ENCODE measurements at places on chromosomes 7 and 10.

DNA sequence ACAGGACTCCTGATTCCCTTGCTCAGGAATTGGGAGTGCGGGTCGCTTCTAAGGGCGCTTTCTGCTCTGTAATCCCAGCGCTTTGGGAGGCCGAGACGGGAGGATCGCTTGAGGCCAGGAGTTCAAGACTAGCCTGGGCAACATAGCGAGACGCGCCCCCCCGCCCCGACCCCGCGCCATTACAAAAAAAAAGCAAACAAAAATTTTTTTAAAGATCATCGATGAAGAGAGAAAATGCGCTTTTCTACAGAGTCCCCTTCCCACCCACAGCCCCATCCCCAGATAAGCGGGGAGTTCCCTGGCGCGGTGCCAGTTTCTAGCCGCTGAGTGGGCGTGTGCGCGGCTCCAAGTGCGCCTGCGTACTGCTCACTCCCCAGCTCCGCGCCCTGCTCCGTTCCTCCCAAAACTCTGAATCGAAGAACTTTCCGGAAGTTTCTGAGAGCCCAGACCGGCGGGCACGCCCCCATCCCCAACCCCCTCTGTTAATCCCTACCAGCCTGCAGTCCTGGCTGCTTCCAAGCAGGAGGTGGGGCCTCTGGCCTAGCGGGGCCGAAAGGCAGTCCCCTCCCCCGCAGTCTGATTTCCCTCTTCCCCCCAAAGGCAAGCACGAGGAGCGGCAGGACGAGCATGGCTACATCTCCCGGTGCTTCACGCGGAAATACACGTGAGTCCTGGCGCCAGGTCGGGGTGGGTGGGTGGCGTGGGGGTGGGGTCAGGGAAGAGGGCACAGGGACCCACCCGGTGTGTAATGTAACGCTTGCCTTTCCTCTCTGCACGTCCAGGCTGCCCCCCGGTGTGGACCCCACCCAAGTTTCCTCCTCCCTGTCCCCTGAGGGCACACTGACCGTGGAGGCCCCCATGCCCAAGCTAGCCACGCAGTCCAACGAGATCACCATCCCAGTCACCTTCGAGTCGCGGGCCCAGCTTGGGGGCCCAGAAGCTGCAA is 1.0 kb downstream of the HSPB1 start:
- peak overlapping the region; percentile 66 for H3K4me3 ChIP-seq
- H3K4me1 ChIP-seq = peaks cover 53% of the 10 kb centered on the region
- H3K27me3 ChIP-seq = no peaks in the 10 kb centered on the region

GRCh38 chr10:68397005-68397404 is 10.1 kb downstream of the RUFY2 start:
- no peak overlapping the region for H3K4me3 ChIP-seq
- no peak overlapping the region for H3K27ac ChIP-seq
- DNase-seq = no peak
- H3K27me3 ChIP-seq = no peaks in the 10 kb centered on the region
- H3K4me1 ChIP-seq = no peaks in the 10 kb centered on the region

- no peaks in the 10 kb centered on the region for H3K36me3 ChIP-seq
- no peaks in the 10 kb centered on the region for H3K27me3 ChIP-seq
- H3K27ac ChIP-seq = no peak overlapping the region
- DNase-seq = no peak
Observed at GRCh38 chr7:27602766-27603165, 59.9 kb downstream of the HIBADH start.

DNA sequence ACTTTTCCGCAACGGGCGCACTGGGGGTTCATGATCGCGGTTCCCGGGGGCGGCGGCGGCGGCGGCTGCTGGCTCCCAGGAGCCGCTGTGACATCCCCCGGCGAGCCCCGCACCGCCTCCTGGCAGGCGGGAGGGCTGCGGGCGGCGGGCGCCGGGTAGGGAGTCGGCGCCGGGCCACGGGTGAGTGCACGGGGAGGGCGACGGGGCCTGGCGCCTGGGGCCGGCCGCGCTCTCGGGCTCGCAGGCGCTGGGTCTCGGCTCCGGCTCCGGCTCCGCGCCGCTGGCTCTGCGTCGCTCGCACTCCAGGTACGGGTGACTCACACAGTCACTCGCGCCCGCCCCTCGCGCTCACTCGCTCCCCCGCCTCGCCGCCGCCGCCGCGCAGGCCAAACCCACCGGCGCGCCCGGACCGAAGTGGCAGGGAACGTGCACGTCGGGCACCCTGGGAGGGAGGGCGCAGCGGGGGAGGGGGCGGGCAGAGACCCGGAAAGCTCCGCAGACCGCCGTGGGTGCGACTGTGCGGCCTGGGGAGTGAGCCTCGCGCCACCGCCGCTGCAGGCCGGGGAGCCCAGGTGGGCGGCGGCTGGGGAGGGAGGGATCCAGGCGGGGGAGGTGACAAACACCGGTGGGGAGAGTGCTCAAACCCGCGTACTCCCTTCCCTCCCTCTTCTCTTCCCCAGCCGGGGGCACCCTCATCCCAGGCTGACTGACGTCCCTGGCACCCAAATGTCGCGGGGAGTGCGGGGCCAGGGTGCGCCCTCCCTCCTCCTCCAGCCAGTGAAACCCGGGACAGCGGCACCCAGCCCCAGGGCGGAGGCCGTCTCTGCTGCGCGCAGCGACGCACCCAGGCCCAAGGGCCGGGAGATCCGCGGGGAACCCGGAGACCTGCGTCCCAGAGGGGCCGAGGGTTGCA is 276.9 kb upstream of the NEBL start:
- peak overlapping the region; percentile 52 for H3K4me3 ChIP-seq
- no peaks in the 10 kb centered on the region for H3K27me3 ChIP-seq
- H3K36me3 ChIP-seq = peaks cover 5% of the 10 kb centered on the region
- H3K4me1 ChIP-seq = peaks cover 12% of the 10 kb centered on the region
- DNase-seq = peak; percentile 59

- no peak overlapping the region for H3K4me3 ChIP-seq
- no peaks in the 10 kb centered on the region for H3K27me3 ChIP-seq
- no peak overlapping the region for H3K27ac ChIP-seq
- no peaks in the 10 kb centered on the region for H3K36me3 ChIP-seq
Observed at GRCh38 chr10:51047857-51048256, 26.4 kb upstream of the PRKG1 start.

Measured in K562 (cell line).